Neural progenitor cell (in vitro differentiated cells): ENCODE measurements at places on chromosomes 2 and 18. TPM values are rescaled to one million over a fixed set of nuclear protein-coding genes. Genes with fewer than 3 reads are reported as not detected.

- DNase-seq: peak; percentile 94
Observed at GRCh38 chr2:128321784-128322714, 3.4 kb upstream of the HS6ST1 start.

- DNase-seq: no peak
Observed at GRCh38 chr2:1499033-1499795, 86.0 kb downstream of the TPO start.

DNA sequence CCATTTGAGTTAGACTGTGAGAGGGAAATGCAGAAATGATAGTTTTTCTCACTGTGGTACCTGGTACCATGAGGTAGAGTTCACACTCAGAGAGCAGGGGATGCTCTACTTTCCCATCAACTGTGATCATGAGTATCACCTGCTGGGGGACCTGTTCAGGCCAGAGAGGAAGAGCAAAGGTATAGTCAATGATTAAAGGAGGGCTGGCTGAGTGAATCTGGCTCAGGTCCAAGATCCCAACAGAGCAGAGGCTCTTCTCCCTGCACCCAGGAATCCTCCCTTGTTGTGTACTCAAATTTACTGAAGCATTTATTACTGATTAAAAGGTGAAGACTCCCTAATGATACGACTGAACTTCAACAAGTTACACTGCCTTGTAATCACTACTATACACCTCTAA lies 104.6 kb upstream of the CHRNA1 start:
- DNase-seq: no peak

DNA sequence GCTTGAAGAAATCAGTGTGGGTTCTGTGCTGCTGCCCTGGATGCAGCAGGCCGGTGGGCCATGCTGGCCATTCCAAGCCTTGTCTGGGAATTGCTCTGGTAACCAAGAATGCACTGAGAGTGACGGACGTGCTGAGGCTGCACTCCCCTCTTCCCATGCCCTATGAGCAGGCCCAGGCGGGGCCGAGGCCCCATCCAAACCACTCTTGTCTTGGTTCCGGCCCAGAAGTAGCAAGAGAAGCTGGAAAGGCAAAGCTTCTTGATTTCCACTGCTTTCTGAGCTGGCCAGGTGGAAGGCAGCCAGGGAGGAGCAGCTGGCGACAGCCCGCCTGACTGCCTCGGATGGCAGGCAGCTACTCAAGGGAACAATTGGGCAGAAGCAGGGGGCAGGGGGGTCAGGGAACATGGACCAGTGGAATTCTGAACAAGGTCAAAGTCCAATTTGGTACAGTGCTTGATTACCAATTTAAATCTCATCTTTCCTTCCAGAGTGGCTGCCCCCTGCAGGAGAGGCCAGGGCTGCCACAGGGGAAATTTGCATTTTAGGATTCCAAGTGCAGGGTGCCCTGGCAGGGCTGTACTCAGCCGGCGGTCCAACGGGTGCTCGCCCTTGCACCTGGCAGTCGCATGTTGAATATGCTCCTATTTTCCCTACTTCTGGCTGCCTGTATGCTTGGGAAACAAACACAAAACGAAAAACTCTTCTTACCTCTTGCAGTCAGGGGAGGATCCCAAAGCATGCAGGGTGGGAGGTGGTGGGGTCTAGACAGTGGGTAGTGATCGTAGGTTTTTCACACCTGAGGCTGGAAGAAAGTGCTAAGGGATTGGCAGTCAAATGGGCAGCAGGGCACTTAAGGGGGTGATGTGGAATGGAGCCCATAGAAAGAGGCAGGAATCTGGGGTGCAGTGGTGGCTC lies 67.3 kb downstream of the LIPG start:
- no peak for DNase-seq

ARHGAP28 gene
- total RNA-seq: 19.1 and 25.7 TPM in 2 replicates
